Upper lobe of left lung (tissue), 6 donors: ENCODE measurements at places on chromosomes 5 and 9. TPM values are rescaled to one million over a fixed set of nuclear protein-coding genes. Genes with fewer than 3 reads are reported as not detected.

Gene PTGR1
- total RNA-seq: 31.2 TPM

GRCh38 chr9:127928676-127929624 is 1.6 kb downstream of the PIP5KL1 start:
- H3K4me1 ChIP-seq: peaks cover 44% of the 10 kb centered on the region
- H3K27ac ChIP-seq: no peak overlapping the region
- DNase-seq: no peak

GRCh38 chr5:83277953-83278352 is 193.6 kb upstream of the VCAN start:
- no peak for DNase-seq
- no peak overlapping the region for H3K27ac ChIP-seq
- H3K4me3 ChIP-seq: no peak overlapping the region

- no peak overlapping the region for H3K27ac ChIP-seq
- no peaks in the 10 kb centered on the region for H3K27me3 ChIP-seq
- no peaks in the 10 kb centered on the region for H3K36me3 ChIP-seq
- no peak for DNase-seq
- H3K4me1 ChIP-seq: no peaks in the 10 kb centered on the region
Measured at GRCh38 chr5:127586066-127586770, 62.7 kb upstream of the CTXN3 start.

DNA sequence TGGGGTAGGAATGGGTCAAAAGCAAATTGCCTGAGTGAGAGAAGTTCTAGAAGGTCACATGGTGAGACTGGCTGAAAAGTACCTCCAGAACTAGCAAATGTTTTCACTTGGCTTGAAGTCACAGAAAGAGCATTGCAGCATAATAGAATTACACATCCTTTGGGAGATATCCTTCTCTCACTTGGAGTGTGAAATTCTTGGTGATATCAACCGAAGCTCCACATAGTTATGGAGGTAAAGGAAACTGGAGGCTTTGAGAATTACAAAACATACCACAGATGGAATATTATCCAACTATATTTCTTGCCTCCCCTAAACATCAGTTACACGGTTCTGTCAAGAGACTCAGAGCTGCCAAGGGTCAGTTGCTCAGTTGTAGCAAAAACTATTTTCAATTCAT is 182.4 kb downstream of the SEMA5A start:
- no peaks in the 10 kb centered on the region for H3K27me3 ChIP-seq
- no peak overlapping the region for H3K27ac ChIP-seq
- no peak for DNase-seq
- no peak overlapping the region for H3K4me3 ChIP-seq
- H3K4me1 ChIP-seq: no peaks in the 10 kb centered on the region

Gene HACD4
- total RNA-seq: 2.7 TPM

GRCh38 chr5:173629628-173630027 is 13.2 kb upstream of the BOD1 start:
- no peak for DNase-seq
- H3K36me3 ChIP-seq: no peaks in the 10 kb centered on the region
- no peaks in the 10 kb centered on the region for H3K4me1 ChIP-seq
- H3K27ac ChIP-seq: no peak overlapping the region

- DNase-seq: no peak
- H3K27ac ChIP-seq: no peak overlapping the region
- no peaks in the 10 kb centered on the region for H3K4me1 ChIP-seq
- no peaks in the 10 kb centered on the region for H3K36me3 ChIP-seq
- no peak overlapping the region for H3K4me3 ChIP-seq
Measured at GRCh38 chr9:93292664-93293328, 108.9 kb downstream of the WNK2 start.

GRCh38 chr5:148427370-148428042 is 43.7 kb downstream of the FBXO38 start:
- no peak overlapping the region for H3K4me3 ChIP-seq
- no peak for DNase-seq
- H3K36me3 ChIP-seq: peaks cover 47% of the 10 kb centered on the region
- no peak overlapping the region for H3K27ac ChIP-seq
- H3K27me3 ChIP-seq: no peaks in the 10 kb centered on the region
- H3K4me1 ChIP-seq: no peaks in the 10 kb centered on the region

Gene NRG2
- 0.46 TPM for total RNA-seq
